ENCODE measurements at places on chromosomes 7 and 10.

GRCh38 chr7:33130184-33130583 is 820 bp downstream of the BBS9 start:
- DNase-seq: no peak

- no peak for DNase-seq
Measured at GRCh38 chr10:122845783-122846332, at the start of gene CUZD1. Gene CUZD1, minus strand, starts transcription at chr10:122845857. Its CDS starts 14 bp downstream, at chr10:122845843.

GRCh38 chr10:99855479-99856071 is 73.1 kb downstream of the ABCC2 start:
- no peak for DNase-seq

DNA sequence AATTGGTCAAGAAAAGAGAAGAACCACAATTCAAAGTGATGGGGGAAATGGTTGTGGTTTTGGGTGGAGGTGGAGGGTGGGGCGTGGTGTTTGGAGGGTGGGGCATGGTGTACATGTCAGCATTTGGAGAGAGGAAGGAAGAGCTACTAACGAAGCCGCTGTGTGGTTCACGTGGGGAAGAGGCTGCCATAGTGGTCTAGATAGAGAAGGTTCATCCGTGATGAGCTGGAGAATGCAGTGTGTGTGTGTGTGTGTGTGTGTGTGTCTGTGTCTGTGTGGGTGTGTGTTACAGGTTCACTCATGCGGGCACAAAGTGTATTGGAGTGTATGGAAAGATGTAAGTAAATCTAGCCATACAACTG is 6.1 kb upstream of the VCL start:
- no peak for DNase-seq

- no peak for DNase-seq
Measured at GRCh38 chr7:24340727-24341126, 56.7 kb downstream of the NPY start.

DNA sequence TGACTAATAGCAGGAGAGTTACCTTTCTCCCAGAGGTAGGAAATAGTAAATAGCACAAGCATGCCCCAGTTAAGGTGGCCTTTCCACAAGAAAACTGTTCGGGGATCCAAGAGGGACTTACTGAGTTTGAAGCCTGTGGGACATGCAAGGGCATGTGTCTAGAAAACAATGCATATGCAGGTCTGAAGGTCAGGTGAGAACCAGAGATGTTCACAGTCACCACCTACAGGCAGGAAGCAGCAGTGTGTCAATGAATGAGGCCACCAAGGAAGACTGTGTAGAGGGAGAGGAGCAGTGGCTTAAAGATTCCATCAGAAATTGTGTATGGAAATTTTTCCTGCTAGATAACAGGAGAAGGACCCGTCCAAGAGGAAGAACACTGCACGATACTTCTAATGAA is 66.0 kb downstream of the CALD1 start:
- no peak for DNase-seq

DNA sequence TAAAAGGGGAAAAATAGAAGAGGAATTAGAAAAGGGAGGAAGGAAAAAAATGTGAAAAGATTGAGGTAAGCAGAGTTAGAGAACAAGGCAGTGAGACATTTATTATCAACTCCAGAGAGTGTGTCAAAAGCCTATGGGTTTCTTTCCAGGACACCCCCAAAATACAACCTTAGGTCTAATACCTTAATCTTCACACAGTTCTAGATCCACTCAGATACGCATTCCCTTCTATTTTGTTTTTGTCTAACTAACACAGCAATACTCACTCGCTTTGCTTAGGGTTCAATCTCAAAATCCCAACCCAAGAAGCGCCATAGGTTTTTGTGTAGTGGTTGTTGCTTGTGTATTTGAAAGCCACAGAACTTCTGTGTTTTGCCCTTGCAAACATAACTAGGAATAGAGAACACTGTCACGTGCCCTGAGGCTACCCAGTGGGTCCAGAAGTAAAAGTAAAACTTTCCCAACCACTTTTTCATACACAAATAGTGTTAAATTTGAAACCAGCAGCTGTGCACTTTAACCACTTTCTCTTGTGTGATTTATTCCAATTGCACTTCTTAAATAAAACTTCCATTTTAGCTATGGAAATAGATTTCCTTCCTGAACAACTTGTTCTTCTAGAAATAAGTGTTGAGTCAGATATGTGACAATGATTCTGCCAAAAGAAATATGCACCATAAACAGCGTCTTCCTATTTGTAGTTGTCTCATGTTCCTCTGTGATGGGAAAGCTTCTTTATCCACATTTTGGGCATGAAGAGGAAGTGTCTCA is 414.7 kb upstream of the GHITM start:
- no peak for DNase-seq

GRCh38 chr7:135690566-135690965 is 28.3 kb downstream of the STMP1 start:
- DNase-seq: no peak

GRCh38 chr7:11911900-11912299 is 79.9 kb upstream of the THSD7A start:
- no peak for DNase-seq

DNA sequence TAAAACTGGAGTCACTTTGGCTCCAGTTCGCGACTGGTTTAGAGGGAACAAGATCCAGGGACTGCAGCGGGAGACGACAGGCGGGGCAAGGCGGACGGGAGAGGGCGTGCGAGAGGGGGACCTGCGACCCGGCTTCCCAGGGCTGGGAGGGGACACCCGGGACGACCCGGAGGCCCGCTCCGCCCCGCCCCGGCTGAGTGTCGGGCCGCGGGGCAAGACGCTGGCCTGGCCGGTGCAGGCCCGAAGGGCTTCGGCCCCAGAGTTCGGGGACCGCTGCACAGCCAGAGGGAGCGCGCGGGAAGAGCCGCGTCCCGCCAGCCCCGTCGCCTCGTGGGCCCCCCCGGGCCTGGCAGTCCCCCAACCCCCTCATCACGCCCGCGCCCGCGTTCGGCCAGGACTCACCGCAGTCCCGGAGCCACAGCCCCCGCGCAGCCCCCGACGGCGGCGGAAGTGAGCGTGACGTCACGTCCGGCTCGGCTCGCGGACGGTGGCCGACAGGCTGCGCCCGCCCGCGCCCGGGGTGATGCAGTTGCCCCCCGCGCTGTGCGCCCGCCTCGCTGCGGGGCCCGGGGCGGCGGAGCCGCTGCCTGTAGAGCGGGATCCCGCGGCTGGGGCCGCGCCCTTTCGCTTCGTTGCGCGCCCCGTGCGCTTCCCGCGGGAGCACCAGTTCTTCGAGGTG is at the start of the genes TUBGCP2 and ZNF511:
Gene TUBGCP2 (minus strand): TSS at position 452 of the 679 bp plus-strand sequence. CDS start 5,931 bp downstream, outside the sequence.
Gene ZNF511 (plus strand): TSS at position 494 of the 679 bp plus-strand sequence. CDS start 30 bp downstream, at position 524.
- no peak for DNase-seq

- no peak for DNase-seq
Measured at GRCh38 chr10:121532292-121532864, 65.9 kb downstream of the FGFR2 start.

DNA sequence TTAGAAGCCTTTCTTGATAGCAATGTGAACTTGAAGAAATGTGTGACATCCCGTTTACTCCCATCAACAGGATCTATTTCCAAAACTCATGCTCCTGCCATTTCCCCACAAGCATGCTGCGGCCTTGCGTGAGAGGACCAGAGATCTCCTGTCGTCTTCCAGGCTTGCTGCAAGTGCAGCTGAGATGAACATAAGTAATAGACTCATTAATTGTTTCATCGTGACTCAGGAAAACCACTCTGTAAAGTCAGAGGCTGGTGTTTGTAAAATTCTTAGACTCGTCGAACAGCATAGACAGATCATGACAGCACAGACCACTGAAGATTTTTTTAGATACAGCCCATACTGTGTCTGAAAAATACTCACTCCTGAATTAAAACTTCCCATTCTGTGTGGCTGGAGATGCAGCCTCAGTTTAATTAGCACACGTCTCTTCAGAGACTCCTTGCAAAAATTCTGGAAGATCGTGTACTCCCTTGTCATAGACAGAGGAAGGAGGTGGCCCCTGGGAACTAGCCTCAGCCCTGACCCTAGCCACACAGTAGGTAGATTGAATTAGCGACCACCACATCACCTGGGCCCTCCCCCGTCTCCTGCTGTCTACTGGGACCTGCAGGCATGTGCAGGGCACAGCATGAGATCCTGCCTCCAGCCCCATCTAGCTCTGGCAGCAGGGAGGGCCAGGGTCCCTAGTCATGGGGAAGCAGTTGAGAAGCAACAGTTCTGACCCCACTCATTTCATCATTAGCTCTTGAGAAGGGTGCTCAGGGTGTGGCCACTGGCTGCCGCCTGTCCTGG is 226.0 kb downstream of the CELF2 start:
- DNase-seq: no peak

DNA sequence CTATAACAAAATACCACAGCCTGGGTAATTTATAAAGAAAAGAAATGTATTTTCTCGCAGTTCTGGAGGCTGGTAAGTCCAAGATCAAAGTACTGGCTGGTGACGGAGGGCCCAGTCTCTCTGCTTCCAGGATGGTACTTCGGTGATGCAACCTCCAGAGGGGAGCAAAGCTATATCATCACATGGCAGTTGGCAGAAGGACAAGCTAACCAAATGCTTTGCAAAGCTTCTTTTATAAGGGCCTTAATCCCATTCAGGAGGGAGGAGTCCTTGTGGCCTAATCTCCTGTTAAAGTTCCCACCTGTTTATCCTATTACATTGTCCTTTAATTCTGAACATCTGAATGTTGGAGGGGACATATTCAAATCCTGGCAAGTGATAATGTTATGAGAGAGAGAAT is 134.1 kb upstream of the SP4 start:
- DNase-seq: no peak

DNA sequence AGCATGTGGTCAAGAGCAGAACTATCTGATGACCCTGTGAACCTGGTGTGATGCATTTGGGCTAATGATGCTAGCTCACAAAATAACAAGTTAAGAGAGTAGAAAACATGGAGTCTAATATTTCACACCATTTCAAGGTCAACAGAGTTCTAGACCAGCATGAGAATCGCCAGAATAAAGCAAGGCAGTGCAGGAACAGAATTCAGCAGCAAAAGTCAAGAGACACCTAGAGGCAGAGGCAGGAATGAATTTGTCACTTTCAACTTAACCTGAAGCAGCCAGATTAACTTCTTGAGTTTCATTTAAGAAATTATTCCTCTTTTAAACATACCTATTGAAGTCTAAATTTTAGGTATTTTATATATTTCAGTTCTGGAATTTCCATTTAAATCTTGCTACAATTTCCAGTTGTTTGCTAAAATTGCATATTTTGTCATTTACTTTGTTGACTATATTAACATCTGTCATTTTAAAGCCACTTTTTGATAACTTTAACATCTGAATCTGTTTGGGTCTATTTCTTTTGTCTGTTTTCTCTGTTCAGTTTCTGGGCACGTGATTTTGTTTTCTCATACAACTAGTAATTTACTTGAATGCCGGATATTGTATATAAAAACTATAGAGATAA is 44.2 kb upstream of the PRSS58 start:
- DNase-seq: no peak

DNA sequence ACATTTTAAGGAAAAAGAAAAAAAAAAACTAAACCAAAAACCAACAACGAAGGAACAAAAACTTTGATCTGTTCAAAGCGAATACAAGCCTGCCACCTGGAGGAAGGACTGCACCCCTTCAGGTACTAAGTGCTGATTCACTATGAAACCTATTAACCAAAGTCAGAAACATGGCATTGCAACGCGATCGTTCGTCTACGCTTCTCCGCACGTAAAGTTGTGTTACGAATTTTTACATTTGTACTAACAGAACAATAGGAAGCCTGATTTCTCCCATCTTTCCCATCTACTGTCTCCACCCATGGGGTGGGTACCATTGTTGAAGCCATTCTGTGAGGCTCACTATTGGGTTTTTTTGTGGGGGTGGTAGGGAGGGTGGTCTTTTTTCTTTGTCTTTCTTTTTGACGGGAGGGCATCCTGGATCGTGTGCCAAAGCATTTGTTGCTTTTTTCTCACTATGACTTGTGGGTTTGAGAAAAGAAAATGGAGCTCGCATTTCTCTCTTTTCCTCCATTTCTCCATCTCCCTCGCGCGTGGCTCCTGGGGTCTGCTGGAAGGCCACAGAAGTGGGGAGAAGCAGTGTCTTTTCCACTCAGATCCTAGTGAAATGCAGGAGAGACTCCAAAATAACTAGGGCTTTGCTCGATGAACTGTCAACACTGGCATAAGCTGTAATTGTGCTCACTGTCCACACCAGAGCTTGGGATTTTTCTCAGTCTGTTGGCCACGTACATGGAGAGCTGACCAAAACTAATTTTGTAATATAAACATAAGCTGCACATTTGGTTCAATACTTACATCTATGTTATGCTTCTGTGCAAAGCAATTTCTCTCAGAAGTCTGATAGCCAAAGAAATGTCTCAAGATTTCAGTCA is 100.9 kb upstream of the YAE1 start:
- DNase-seq: peak; percentile 17

DNA sequence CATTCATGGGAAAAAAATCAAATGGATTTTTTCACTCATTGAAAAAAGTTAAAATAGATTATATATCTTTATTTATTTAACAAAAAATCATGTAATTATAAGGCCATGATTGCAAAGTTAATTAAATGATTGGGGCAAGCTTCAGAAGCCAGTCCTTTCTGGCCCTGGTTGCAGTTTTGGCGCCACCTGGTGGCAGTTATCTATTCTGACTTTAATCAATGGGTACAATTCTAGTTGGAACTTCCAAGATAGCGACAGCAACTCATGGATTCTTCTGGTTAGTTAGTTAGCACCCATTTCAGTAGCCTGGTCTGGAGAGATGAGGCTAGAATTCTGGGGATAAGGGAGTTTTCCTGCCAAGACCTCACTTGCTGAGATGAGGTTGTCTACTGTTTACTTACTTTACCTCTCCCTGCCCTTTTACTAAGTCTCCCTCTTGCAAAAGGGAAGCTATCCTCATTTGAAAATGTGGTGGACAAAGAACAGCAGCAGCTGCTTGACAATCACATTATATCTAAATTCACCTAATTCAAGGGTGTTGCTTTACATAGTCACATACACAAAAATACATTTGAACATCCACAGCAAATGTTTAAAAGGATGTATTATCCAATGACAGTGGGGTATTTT is 42.3 kb downstream of the NOC3L start:
- DNase-seq: peak; percentile 40

- DNase-seq: no peak
Measured at GRCh38 chr7:122305475-122306319, 1.1 kb upstream of the FEZF1 start.

DNA sequence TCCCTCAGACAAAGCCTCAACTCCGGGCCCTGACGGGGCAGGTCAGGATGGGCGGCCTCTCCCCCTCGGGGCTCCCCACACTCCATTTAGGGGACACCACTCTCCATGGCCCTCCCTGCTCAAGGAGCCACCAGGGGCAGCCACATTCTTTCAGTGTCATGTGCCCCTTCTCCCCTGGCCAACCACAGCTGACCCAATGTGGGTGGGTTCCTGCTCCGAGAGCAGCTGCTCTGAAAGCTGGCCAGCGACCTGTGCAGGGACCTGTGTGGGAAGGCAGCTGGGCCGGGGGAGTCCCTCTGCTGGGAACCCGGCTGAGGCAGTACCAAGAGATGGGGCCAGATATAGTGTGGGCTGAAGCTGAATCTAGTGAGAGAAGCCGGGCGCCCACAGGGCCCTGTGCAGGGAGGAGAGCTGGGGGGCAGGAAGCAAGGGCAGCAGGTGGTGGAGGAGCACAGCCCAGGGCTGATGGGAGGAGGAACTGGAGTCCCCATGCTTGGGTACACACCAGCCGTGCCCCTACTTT is 40.6 kb upstream of the NPFFR1 start:
- DNase-seq: no peak

DNA sequence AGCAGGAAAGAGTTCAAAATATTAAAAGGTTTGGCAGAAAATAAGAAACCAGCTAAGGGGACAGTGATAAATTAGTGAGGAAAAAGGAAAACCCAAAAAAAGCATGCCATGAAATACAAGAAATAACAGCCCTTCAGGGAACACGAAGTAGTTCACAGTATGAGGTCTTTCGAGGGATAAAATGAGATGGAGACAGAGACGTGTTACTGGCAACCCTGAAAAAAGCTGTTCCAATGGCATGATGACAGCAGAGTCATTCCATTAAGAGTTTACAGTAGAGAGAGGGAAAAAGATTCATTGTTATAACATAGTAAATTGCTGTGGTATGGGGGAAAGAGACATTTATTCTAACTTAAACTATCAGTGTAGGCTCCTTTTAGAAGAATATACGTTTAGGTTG is 391.2 kb downstream of the ANKRD7 start:
- no peak for DNase-seq
